ENCODE measurements at places on chromosomes 12 and 14.

DNA sequence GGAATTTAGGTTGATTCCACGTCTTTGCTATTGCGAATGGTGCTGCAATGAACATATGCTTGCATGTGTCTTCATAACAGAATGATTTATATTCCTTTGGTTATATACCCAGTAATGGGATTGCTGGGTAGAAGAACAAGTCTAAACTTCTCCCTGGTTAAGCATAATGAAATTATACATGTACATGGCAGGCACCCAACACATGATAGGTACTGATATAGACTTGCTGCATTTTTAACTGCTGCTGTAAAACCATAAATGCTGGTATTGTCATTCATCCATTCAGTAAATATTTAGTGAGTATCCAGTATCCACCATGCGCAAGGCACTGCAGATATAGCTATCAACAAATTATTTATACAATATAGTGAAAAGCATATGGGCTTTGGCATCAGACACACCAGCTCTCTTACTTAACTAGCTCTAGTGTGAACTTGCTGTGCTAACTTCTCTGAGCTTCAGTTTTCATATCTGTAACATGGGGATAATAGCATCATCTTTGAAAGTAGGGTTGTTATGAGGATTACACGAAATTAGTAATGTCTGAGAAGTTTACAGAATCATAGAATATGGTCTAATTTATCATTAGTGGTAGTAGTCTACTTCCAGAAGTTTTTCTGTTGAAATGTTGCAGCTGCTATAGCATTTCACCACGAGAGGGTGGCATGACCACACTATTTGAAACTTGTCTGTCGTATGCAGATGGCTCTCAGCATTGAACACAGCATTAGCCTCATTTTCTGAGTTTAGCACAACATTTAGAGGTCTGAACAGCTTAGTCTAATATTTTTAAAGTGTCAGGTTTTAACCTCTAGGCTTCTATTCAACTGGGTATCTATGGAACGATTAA, 32.0 kb upstream of the SEL1L start:
- DNase-seq = no peak

DNA sequence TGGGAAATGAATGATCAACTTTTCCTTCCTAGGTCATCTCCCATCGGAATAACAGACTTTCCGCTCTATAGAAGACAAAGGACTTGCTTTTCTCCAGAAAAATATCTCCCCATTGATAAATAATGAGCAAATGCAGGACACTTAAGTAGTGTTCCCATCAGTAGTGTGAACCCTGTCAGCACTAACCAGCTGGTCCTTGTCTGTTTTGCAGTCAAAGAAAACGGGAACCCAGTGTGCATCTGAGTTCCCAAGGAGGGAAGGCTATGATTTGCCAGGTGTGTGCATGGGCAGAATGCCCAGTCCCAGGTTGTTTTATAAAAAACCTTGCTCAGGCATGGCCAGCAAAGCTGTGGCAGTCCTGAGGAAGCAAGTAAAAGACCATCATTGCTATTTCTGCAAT, 256.5 kb upstream of the HMGA2 start:
- DNase-seq = no peak

- DNase-seq = no peak
Observed at GRCh38 chr14:37340353-37340752, 142.6 kb downstream of the MIPOL1 start.

DNA sequence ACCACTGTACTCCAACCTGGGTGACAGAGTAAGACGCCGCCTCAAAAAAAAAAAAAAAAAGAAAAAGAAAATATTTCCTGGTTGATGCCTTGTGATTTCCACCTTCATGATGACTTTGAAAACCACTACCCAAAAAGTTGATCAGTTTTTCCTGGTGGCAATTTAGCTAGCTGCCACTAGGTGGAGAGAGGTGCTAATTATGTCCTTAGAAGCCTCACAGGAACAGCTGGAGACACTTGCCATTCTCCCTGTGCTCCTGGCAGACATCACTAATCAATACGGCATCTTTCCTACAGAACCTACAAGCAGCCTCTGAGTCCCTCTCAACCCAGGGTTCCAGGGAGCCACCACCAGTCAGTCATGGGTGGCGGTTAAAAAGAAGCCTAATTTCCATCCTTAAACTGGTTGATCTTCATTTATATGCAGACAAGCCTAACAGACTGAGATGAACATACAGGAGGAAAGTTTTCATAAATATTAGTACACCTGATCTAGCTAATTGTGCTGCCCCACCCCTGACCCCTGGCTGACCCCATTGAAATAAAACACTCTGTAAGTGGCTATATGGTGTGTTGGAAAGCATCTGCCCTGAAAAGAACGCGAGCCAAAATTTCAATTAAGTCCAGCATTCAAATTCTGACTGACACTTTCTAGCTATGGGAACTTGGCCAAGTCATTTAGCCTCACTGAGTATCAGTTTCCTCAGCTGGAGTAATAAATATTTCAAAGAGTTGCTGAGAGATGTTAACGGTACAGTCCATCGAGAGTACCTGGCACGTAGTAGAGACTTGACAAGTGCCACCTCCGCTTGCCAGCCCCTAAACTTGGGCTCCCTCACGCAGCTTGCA, 6.2 kb upstream of the OAS1 start:
- peak; percentile 50 for DNase-seq
